ENCODE measurements at places on chromosomes 2 and 18.

- H3K27me3 ChIP-seq, result peaks cover 6% of the 10 kb centered on the region
- DNase-seq, result no peak
- no peaks in the 10 kb centered on the region for H3K4me1 ChIP-seq
Observed at GRCh38 chr18:48348739-48349138, 60.4 kb downstream of the ZBTB7C start.

- H3K4me1 ChIP-seq, result no peaks in the 10 kb centered on the region
- no peaks in the 10 kb centered on the region for H3K36me3 ChIP-seq
- H3K27ac ChIP-seq, result no peak overlapping the region
- H3K27me3 ChIP-seq, result no peaks in the 10 kb centered on the region
- H3K4me3 ChIP-seq, result no peak overlapping the region
- DNase-seq, result no peak
Observed at GRCh38 chr2:128260239-128261138, 58.2 kb downstream of the HS6ST1 start.

- H3K36me3 ChIP-seq, result peaks cover 18% of the 10 kb centered on the region
- no peak for DNase-seq
- H3K27me3 ChIP-seq, result peaks cover 13% of the 10 kb centered on the region
- H3K27ac ChIP-seq, result peak overlapping the region; percentile 97
- H3K4me3 ChIP-seq, result peak overlapping the region; percentile 98
Observed at GRCh38 chr2:156332284-156332533, 312 bp downstream of the NR4A2 start.

- no peaks in the 10 kb centered on the region for H3K4me1 ChIP-seq
- no peak overlapping the region for H3K4me3 ChIP-seq
- peaks cover 63% of the 10 kb centered on the region for H3K27me3 ChIP-seq
- H3K27ac ChIP-seq, result no peak overlapping the region
- H3K36me3 ChIP-seq, result no peaks in the 10 kb centered on the region
- DNase-seq, result no peak
Observed at GRCh38 chr2:75606761-75607399, 39.7 kb upstream of the MRPL19 start.

- no peaks in the 10 kb centered on the region for H3K4me1 ChIP-seq
- no peak for DNase-seq
- H3K27me3 ChIP-seq, result peaks cover 9% of the 10 kb centered on the region
- H3K27ac ChIP-seq, result no peak overlapping the region
Observed at GRCh38 chr2:33409417-33409955, 67.0 kb upstream of the RASGRP3 start.

DNA sequence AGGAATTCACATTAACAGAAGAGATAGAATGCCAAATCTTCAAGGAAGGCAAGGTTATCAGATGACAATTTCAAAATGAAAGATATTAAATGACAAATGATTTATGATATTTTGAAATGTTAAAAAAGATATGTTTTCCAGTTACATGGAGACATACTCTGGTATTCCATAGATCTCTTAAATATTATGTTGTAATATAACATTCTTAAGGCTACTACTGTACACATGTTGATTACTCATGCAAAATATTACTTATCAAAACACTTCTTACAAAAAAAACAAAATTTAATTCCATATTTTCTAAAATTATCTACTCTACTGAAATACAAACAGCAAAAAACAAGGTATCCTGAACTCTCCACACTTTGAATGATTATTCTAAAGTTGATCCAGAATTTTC is 22.9 kb downstream of the RTTN start:
- H3K27ac ChIP-seq, result no peak overlapping the region
- H3K4me1 ChIP-seq, result peaks cover 5% of the 10 kb centered on the region
- no peak for DNase-seq

DNA sequence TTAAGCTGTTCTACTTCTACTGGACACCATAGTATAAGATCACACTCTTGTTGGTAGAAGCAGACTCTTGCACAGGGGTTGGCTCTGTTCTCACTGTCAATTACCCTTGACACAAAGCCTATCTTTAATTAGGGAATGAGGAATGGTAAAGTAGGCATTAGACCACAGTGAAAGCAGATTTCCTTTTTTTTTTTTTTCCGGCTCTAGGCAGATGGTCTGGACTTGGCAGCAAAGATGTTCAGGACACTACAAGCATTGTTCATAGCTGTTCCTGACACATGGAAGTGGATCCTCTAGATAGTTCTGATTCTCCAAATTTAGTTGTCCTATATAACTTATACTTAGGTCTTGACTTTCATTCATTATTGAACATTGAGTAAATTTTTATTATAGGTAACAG is 672.2 kb upstream of the CELF4 start:
- H3K27me3 ChIP-seq, result no peaks in the 10 kb centered on the region
- H3K4me1 ChIP-seq, result no peaks in the 10 kb centered on the region
- DNase-seq, result no peak
- no peaks in the 10 kb centered on the region for H3K36me3 ChIP-seq

Data from activated T-cell treated with anti-CD3 and anti-CD28 coated beads, Interleukin-2, amount 50 U/mL, for 72 hours (primary cell).